Central memory CD8-positive, alpha-beta T cell (primary cell): ENCODE measurements at places on chromosomes 2 and 18.

DNA sequence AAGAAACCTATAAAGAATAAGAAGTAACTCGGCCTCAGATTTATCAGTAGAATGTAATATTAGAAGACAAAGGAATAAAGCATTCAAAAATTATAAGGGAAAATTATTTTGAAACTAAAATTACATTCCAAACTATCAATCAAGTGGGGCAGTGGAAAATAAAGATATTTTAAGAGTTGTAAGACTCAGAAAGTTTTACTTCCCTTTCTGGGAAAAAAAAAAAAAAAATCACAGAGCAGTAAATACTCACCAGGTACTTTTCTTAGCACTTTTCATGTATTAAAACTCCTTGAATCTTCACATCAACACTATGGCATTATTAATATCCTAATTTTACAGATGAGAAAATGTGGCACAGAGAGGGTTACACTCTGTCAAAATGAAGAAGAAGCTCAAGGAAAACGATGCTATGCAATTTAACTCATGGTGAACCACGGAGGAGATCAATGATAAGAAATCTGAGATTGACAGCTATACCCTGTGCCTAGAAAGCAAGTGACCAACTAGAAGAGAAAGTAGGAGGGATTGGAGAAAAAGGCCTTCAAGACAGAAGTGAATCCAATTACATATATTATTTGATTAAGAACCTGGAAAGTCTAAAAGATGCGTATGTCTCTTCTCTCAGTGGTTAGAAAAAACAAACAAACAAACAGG, 238.9 kb upstream of the ID2 start:
- H3K4me3 ChIP-seq, result no peak overlapping the region
- peaks cover 25% of the 10 kb centered on the region for H3K4me1 ChIP-seq
- H3K27ac ChIP-seq, result no peak overlapping the region
- H3K36me3 ChIP-seq, result no peaks in the 10 kb centered on the region
- no peaks in the 10 kb centered on the region for H3K27me3 ChIP-seq

GRCh38 chr2:231662028-231662810, 46.1 kb upstream of the PTMA start:
- DNase-seq, result peak; percentile 98
- peaks cover 12% of the 10 kb centered on the region for H3K36me3 ChIP-seq
- peaks cover 7% of the 10 kb centered on the region for H3K4me1 ChIP-seq
- H3K27me3 ChIP-seq, result no peaks in the 10 kb centered on the region
- peak overlapping the region; percentile 85 for H3K27ac ChIP-seq

- peaks cover 9% of the 10 kb centered on the region for H3K27me3 ChIP-seq
- no peaks in the 10 kb centered on the region for H3K36me3 ChIP-seq
- no peak for DNase-seq
- H3K4me1 ChIP-seq, result no peaks in the 10 kb centered on the region
- H3K4me3 ChIP-seq, result no peak overlapping the region
Observed at GRCh38 chr2:75503048-75503607, 57.6 kb downstream of the EVA1A start.

GRCh38 chr2:69013142-69013839, at the start of gene ANTXR1:
Gene ANTXR1 (plus strand): TSS chr2:69013179. CDS start chr2:69013500, 321 bp downstream.
- peak within 1 kb of the TSS; percentile 9 for H3K27ac ChIP-seq
- peaks cover 4% of the 10 kb centered on the region for H3K36me3 ChIP-seq
- no peak for DNase-seq
- peak within 1 kb of the TSS; percentile 80 for H3K4me3 ChIP-seq
- peaks cover 75% of the 10 kb centered on the region for H3K27me3 ChIP-seq

- H3K4me1 ChIP-seq, result no peaks in the 10 kb centered on the region
- no peak for DNase-seq
- H3K4me3 ChIP-seq, result no peak overlapping the region
Observed at GRCh38 chr2:102340778-102341177, 14.8 kb upstream of the IL18R1 start.

GRCh38 chr2:203566161-203566560, 31.1 kb upstream of the RAPH1 start:
- DNase-seq, result no peak
- no peak overlapping the region for H3K4me3 ChIP-seq
- H3K4me1 ChIP-seq, result peaks cover 11% of the 10 kb centered on the region
- no peak overlapping the region for H3K27ac ChIP-seq
- H3K27me3 ChIP-seq, result no peaks in the 10 kb centered on the region

DNA sequence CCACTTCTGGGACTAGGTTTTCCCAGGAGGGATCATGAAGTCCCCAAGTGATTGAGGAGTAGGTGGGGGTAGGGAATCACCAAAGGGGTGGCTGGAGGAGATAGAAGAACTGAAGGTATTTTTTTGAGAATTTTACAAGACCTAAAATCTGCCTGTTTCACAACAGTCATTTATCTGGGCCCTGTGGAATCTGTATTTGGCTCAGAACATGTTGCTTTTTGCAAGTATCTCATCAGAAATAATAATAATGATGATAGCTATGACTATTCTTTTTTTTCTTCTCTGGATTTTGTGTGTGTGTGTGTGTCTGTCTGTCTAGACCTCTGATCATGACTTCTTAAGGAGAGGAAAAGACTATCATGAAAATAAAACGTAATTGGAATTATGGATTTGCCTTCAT, 13.9 kb downstream of the STON1 start:
- no peaks in the 10 kb centered on the region for H3K36me3 ChIP-seq
- H3K4me1 ChIP-seq, result no peaks in the 10 kb centered on the region
- H3K4me3 ChIP-seq, result no peak overlapping the region
- no peaks in the 10 kb centered on the region for H3K27me3 ChIP-seq
- no peak overlapping the region for H3K27ac ChIP-seq

DNA sequence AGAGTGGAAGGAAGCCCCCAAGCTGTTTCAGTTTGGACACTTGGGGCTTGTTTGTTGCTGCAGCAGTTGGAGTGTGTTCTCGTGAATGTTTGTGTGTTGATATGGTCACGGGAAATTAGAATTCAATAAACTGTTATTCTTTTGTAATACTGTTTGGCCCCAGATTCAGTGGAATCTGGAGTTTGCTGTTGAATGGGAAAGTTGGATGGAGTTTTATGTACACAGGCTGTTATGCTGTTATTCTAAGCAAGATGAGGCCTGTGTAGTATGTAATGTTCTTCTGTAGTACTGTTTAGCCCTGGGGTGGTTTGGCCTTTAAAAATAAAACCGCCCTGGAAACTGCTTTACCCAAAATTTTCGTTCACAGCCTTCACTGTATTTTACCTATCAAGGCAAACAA, 810.4 kb upstream of the HS6ST1 start:
- no peak overlapping the region for H3K4me3 ChIP-seq
- DNase-seq, result no peak
- H3K27ac ChIP-seq, result no peak overlapping the region
- H3K36me3 ChIP-seq, result no peaks in the 10 kb centered on the region
- no peaks in the 10 kb centered on the region for H3K4me1 ChIP-seq

DNA sequence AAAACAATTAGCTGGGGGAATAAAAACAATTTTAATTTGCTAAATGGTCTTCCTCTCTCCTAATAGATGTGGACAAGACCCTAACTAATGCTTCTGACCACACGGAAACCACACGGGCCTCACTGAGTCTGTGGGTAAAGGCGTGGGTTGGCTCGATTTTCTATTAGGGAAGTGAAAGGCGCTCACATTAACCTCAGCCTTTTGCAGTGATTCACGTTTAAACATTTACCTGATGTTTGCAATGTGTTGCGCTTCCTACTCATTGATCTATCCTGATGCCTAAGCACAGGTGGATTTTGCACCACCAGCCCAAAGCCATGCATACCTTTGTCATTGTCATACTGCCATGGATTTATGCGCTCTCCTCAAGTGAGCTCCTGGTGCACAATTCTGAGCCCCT, 35.6 kb upstream of the NRP2 start:
- no peak for DNase-seq
- no peak overlapping the region for H3K4me3 ChIP-seq
- H3K36me3 ChIP-seq, result peaks cover 2% of the 10 kb centered on the region
- H3K27me3 ChIP-seq, result peaks cover 45% of the 10 kb centered on the region
- H3K4me1 ChIP-seq, result no peaks in the 10 kb centered on the region

- peaks cover 14% of the 10 kb centered on the region for H3K27me3 ChIP-seq
- no peak for DNase-seq
- no peaks in the 10 kb centered on the region for H3K4me1 ChIP-seq
Observed at GRCh38 chr2:129709956-129710598, 269.4 kb upstream of the RAB6C start.

DNA sequence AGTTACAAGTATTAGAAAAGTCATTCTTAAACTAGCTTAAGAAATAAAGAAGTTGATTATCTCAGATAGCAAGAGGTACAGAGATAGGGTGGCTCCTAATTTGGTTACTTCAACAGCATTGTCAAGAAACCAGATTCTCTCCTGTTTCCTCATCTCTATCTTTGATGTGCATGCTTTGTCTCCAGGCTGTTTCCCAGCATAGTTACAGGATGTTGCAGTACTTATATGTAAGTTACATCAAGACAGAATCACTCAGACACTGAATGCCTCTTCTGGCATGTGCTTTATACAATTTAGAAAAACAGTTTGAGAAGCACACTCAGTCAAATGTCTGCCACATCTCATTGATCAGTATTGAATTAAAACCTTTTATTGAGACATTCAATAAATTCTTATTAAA, 189.5 kb upstream of the UBE2E3 start:
- no peaks in the 10 kb centered on the region for H3K4me1 ChIP-seq
- peaks cover 33% of the 10 kb centered on the region for H3K27me3 ChIP-seq
- H3K4me3 ChIP-seq, result no peak overlapping the region
- no peak overlapping the region for H3K27ac ChIP-seq

- peaks cover 24% of the 10 kb centered on the region for H3K27me3 ChIP-seq
- DNase-seq, result no peak
- H3K4me3 ChIP-seq, result no peak overlapping the region
- H3K36me3 ChIP-seq, result no peaks in the 10 kb centered on the region
- no peaks in the 10 kb centered on the region for H3K4me1 ChIP-seq
- no peak overlapping the region for H3K27ac ChIP-seq
Observed at GRCh38 chr2:130813722-130814121, 23.0 kb upstream of the ARHGEF4 start.

GRCh38 chr2:195727106-195727505, 70.1 kb downstream of the SLC39A10 start:
- peaks cover 36% of the 10 kb centered on the region for H3K36me3 ChIP-seq
- no peak overlapping the region for H3K4me3 ChIP-seq
- H3K27ac ChIP-seq, result no peak overlapping the region
- no peak for DNase-seq
- H3K27me3 ChIP-seq, result no peaks in the 10 kb centered on the region

DNA sequence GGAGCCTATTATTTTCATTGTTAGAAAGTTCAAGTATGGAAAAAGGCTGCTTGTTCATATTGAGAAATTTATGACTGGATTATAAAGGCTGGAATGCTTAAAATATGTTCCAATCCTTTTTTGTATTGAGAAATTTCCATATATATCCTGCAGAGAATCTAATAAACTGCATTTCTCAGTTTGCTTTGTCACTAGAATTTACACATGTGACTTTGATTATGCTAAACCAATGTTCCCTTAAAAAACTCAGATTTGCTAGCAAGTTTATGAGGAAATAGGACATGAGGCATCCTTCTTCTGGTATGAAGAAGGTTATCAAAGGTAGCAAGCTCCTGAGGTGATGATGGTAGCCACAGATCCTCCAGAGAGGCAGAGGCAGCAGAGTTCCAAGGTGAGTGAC, 29.2 kb upstream of the DSEL start:
- H3K4me3 ChIP-seq, result no peak overlapping the region
- H3K27me3 ChIP-seq, result no peaks in the 10 kb centered on the region
- no peak for DNase-seq
- H3K27ac ChIP-seq, result no peak overlapping the region
- H3K36me3 ChIP-seq, result no peaks in the 10 kb centered on the region
- H3K4me1 ChIP-seq, result peaks cover 5% of the 10 kb centered on the region

- no peak for DNase-seq
- peaks cover 20% of the 10 kb centered on the region for H3K4me1 ChIP-seq
- H3K27ac ChIP-seq, result no peak overlapping the region
- no peak overlapping the region for H3K4me3 ChIP-seq
- peaks cover 22% of the 10 kb centered on the region for H3K36me3 ChIP-seq
Observed at GRCh38 chr2:64632835-64633819, 20.6 kb downstream of the SERTAD2 start.

- no peak overlapping the region for H3K27ac ChIP-seq
- H3K36me3 ChIP-seq, result no peaks in the 10 kb centered on the region
- H3K4me3 ChIP-seq, result no peak overlapping the region
- no peak for DNase-seq
- H3K27me3 ChIP-seq, result peaks cover 59% of the 10 kb centered on the region
Observed at GRCh38 chr2:120571015-120571728, 164.5 kb upstream of the GLI2 start.

GRCh38 chr2:225017713-225018112, 24.6 kb downstream of the DOCK10 start:
- DNase-seq, result no peak
- peaks cover 51% of the 10 kb centered on the region for H3K4me1 ChIP-seq
- peaks cover 3% of the 10 kb centered on the region for H3K36me3 ChIP-seq
- no peaks in the 10 kb centered on the region for H3K27me3 ChIP-seq
- H3K27ac ChIP-seq, result peak overlapping the region; percentile 42

DNA sequence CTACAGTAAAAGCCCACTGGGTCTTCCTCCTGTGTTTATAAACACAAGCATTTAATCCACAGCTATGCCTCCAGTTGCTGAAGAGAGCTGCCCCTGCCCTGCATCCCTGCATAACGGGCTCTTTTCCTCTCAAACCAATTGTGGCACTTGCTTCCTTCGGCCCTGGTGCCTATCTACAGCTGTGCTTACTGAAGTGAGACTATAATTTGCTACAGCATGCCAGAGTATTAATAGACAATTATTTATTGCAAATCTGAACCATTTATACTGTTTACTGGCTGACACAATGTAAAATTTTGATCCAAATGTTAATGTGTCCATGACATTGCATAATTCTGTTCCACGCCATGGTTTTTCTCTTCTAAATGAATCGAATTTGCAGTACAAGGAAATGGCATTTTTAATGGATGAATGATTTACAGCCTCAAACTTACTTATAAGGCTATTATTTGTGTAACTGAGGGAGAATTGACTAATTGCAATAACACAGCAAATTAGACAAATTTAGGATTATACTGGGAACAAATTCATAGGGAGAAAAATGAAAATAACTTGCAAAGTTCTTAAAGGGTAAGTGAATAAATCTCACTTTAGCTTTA, 457.0 kb upstream of the HNRNPA3 start:
- no peak overlapping the region for H3K27ac ChIP-seq
- no peak for DNase-seq
- peaks cover 51% of the 10 kb centered on the region for H3K27me3 ChIP-seq
- H3K4me1 ChIP-seq, result no peaks in the 10 kb centered on the region
- H3K36me3 ChIP-seq, result no peaks in the 10 kb centered on the region

- peaks cover 14% of the 10 kb centered on the region for H3K4me1 ChIP-seq
- DNase-seq, result no peak
- no peaks in the 10 kb centered on the region for H3K27me3 ChIP-seq
- peak overlapping the region; percentile 91 for H3K4me3 ChIP-seq
Observed at GRCh38 chr2:118089139-118089800, 999 bp downstream of the INSIG2 start.

DNA sequence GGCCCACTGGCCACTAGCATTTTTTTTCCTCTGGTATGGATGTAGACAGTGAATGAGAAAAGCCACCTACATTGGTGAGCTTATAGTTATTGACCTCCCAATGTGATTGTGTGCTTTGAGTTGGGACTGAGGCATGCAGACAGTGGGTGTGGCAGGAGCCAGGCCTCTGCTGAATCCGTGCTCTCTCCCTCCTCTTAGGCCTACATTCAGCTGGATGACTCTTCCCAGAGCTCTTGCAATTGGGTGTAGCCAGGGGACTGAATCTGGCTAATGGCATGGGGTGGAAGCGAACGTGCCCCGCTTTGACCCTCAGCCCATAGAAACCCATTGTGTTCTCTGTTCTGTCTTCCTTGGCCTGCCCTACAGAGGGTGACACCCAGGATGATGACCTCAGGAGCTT, 698.3 kb upstream of the HS6ST1 start:
- no peaks in the 10 kb centered on the region for H3K4me1 ChIP-seq
- no peaks in the 10 kb centered on the region for H3K27me3 ChIP-seq
- no peak overlapping the region for H3K27ac ChIP-seq
- no peak for DNase-seq
- H3K36me3 ChIP-seq, result no peaks in the 10 kb centered on the region
